ENCODE measurements at places on chromosomes 7 and 10. TPM values are rescaled to one million over a fixed set of nuclear protein-coding genes. Genes with fewer than 3 reads are reported as not detected.

Gene PSD
- total RNA-seq, result 0.08 TPM

Gene PSMC2
- 242 TPM for total RNA-seq

Gene RPEL1
- total RNA-seq, result not detected

Gene OGDHL
- total RNA-seq, result not detected

Gene ATOH7
- total RNA-seq, result not detected

Gene VWDE
- total RNA-seq, result not detected

Gene UPF2
- 13.8 TPM for total RNA-seq

Gene STRIP2
- 7.5 TPM for total RNA-seq

Gene CARD11
- total RNA-seq, result 0.50 TPM

Gene MUC3A
- not detected for total RNA-seq

Gene LRMDA
- not detected for total RNA-seq

Gene PDK4
- not detected for total RNA-seq

Gene ACSM6
- not detected for total RNA-seq

Gene ST8SIA6
- 0.39 TPM for total RNA-seq

Gene C10orf105
- not detected for total RNA-seq

Gene SPDYE16
- not detected for total RNA-seq

Gene PTER
- total RNA-seq, result 26.0 TPM

Gene TRIM50
- not detected for total RNA-seq

Gene LIPJ
- not detected for total RNA-seq

Gene OR13A1
- not detected for total RNA-seq

Gene WEE2
- total RNA-seq, result not detected

Gene SEC61G
- 1,400 TPM for total RNA-seq

Gene PDE6C
- total RNA-seq, result not detected

Gene C10orf143
- total RNA-seq, result not detected
